ENCODE measurements at places on chromosomes 5 and 9.

- no peak for DNase-seq
Measured at GRCh38 chr9:1320607-1321195, 270.5 kb downstream of the DMRT2 start.

DNA sequence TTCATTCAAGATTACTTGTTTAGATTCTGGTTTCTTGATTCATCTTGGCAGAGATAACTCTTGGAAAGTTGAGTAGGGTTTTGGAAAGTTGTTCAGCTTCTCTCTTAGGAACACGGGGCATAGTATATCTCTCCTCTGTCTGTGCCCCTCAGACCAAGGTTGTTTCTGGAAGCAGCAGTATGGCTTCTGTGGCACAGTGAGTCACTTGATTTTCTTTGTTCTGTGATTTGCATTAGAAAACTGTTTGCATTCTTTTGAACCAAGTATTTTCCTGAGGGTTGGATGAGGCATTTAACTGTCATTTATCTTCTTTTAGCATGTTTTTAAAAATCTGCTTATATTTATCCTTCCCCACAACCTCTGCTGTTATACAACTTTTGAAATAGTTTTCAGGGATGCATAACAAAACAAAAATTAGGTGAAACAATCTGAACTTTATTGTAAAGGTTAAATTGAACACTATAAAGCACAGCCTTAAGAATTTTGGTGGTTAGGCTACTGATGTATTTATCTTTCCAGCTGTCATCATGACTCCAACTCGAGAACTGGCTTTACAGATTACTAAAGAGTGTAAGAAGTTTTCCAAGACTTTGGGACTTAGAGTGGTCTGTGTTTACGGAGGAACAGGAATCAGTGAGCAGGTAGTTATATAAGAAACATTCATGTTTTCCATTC lies 26.5 kb downstream of the DDX46 start:
- no peak for DNase-seq

GRCh38 chr5:132456296-132456986 lies 34.1 kb downstream of the IRF1 start:
- no peak for DNase-seq

DNA sequence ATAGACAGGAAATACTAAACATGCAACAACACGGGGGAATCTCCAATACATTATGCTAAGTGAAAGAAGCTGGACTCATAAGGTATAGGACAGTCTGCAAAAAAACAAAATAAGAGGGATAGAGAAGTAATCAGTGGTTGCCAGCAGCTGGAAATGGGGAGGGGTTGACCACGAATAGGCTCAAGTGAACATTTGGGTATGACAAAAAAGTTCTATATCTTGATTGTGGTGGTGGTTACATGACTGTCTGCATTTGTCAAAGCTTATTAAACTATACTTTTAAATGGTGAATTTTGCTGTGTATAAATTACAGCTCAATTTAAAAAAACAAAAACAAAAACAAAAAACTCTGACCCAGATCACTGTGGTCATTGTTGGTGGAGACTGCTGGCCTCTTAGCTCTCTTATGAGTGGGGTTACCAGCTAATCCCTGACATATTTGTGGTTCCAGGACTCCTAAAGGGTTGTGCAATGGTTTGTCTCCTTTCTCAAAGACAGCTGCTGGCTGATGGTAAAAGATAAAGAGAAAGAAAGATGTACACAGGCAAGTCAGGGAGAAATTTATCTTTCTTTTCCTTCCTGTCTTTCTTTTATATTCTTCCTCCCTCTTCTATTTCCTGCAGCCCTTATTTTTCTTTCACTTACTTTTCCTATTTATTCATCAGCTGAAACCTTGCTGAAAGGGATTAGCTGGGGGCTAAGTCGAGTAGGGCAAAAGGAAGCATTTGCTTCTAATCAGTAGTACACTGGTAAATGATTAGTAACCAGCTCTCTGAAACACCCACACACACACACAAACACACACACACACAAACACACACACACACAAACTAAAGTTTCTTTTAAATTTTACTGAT lies 42.6 kb upstream of the APC start:
- DNase-seq, result no peak

- DNase-seq, result no peak
Measured at GRCh38 chr5:133051061-133051541, 712 bp upstream of the HSPA4 start.

GRCh38 chr5:18036531-18036930 lies 402.3 kb downstream of the TAF11L14 start:
- no peak for DNase-seq

GRCh38 chr5:175452166-175452565 lies 8.2 kb upstream of the DRD1 start:
- no peak for DNase-seq

DNA sequence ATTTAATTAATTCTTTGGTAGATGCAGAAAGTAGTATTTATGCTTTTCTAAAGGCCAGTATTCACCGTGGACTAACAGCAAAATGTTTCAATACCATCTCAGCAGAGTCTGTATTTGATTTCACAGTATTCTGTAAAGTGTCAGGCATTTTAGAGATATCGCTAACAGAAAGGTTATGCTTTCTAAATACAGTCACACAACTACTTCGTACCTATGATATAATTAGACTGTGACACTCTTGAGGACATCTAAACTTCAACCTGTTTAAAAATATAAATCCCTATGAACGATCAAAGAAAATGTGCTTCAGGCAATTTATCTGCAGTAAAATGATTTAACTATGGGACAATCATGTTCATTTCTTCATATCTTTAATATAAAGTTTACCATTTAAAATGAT lies 41.7 kb upstream of the JAK2 start:
- no peak for DNase-seq

GRCh38 chr5:132489871-132490483 lies 596 bp downstream of the IRF1 start:
- DNase-seq, result no peak

GRCh38 chr5:143554918-143555477 lies 151.5 kb upstream of the NR3C1 start:
- no peak for DNase-seq

GRCh38 chr5:95668216-95668615 lies 14.6 kb downstream of the SPATA9 start:
- no peak for DNase-seq

DNA sequence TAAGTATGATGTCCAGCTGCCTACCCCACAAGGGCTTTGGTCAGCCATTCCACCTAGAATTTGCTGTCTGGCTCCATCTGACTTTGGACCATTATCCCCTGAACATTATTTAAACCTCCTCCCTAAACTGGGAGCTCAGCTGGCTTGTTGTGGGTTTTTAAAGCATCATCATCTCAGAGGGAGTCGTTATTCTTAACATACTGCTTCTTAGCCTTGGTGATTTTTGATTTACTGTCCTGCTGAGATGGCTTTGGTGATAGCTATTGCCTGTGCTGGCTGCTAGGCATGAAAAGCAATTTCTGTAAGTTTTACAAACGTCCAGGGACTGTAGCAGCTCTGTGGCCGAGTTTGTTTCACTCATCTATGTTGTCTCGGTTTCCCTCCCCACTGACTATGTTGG lies 256.1 kb downstream of the NR3C1 start:
- no peak for DNase-seq

GRCh38 chr5:40474250-40474649 lies 205.5 kb upstream of the PTGER4 start:
- DNase-seq, result no peak

GRCh38 chr5:96157077-96157780 lies 195.6 kb upstream of the ELL2 start:
- DNase-seq, result no peak

GRCh38 chr5:93967923-93968322 lies 226.5 kb upstream of the POU5F2 start:
- DNase-seq, result no peak

DNA sequence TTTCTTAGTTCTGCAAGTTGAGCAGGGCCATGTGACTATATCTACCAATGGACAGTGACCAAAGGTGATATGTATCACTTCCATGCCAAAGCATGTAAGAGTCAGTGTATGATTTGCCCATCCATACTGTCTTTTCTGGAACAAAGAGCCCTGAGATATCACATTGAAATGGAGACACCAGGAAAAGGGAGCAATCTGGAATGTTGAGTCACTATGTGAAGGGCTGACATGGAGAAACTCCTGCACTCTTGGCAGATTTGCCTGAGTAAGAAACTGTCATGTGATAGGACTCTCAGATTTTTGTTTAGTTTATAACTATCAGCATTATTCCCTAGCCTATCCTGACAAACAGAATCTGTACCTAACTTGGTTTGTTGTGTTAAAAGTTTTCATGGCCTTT lies 29.8 kb upstream of the TMEM161B start:
- no peak for DNase-seq

GRCh38 chr9:133979921-133980863 lies 11.9 kb downstream of the VAV2 start:
- DNase-seq, result no peak

DNA sequence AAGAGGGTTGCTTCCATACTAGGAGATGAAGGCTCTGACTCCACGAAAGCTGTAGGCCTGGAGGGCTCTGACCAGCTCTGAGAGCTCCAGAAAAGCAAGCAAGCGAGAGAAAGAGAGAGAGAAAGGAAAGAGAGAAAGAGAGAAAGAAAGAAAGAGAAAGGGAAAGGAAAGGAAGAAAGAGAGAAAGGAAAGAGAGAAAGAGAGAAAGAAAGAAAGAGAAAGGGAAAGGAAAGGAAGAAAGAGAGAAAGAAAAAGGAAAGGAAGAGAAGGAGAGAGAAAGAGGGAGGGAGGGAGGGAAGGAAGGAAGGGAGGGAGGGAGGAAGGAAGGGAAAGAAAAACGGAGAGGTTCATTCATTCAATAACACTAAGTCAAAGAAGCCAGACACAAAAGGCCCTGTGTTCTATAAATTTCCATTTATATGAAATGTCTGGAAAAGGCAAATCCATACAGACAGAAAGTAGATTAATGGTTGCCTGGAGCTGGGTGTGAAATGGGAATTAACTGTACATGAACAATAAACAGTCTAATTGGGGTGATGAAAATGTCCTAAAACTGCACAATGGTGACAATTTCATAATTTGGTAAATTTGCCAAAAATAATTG lies 1.8 kb upstream of the STK10 start:
- DNase-seq, result no peak

DNA sequence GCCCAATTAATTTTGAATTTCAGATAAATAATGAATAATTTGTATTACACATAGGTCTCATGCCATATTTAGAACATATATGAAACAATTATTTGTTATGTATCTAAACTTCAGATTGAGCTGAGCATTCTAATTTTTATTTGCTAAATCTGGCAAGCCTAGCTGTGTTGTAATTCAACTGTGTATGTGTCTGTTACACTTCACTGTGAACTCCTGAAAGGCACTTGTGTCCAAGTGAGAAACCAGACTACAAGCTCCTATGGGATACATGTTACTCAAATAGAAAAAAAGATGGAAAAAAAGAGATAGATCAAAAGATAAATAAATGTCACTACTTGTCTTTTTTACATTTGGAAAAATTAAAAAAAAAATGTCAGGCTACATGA lies 56.5 kb upstream of the ANKRD55 start:
- no peak for DNase-seq

DNA sequence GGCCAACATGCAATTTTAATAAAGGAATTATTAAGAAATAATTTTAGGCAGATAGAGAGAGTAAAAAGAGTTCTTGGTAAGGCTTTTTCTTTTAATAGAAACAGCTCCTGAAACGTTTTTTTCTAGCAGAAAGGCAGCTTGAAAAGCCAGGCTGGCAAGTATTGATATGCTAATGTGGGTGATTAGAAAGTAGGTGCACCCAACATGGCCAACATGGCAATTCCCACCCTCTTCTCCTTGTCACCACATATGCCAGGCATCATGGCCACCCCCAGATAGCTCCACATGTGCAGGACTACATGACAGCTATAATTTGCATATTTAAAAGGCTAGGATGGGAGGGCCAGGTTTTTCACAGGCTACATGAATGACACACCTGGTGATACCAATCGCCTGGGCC lies 615.2 kb downstream of the PTPRD start:
- no peak for DNase-seq

- DNase-seq, result peak; percentile 17
Measured at GRCh38 chr5:149172261-149172660, 31.0 kb downstream of the ABLIM3 start.

- no peak for DNase-seq
Measured at GRCh38 chr9:101457003-101457402, 21.4 kb upstream of the ALDOB start.

DNA sequence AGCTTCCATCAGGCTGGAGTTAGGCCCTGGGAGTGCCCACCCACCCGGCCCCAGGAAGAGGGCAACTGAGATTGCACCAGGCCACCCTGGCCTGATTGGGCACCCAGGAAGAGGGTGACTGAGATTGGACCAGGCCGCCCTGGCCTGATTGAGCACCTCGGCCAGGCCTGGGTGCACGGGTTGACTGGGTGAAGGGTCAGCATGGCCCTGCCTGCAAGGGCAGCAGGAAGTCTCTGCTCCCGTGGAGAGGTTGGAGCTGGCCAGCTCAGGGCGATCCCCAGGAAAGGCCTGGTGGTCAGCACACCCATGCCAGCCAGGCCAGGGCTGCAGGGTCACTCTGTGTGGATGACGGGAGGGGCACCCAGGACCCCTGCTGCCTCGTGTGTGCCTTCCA lies 11.8 kb downstream of the ADAMTSL2 start:
- DNase-seq, result no peak

- no peak for DNase-seq
Measured at GRCh38 chr5:56802205-56802604, 13.1 kb upstream of the MAP3K1 start.

DNA sequence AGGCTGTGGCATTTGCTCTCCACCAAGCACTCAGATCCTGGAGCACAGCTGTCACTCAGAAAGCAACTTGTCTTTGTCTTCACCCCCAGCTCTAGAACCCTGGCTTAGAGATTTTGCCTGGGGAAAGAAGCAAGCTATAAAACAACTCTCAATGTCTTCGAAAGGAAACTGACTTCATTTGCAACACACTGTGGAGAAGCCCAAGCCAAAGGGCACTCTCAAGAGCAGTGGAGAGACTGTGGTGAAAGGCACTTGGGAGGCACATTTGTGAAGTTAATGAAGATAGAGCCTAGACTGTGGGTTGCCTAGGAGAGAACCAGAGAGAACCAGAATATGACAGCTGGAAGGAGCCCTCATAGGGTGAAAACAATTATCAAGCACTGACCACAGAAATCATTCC lies 103.4 kb downstream of the CFAP95 start:
- no peak for DNase-seq

DNA sequence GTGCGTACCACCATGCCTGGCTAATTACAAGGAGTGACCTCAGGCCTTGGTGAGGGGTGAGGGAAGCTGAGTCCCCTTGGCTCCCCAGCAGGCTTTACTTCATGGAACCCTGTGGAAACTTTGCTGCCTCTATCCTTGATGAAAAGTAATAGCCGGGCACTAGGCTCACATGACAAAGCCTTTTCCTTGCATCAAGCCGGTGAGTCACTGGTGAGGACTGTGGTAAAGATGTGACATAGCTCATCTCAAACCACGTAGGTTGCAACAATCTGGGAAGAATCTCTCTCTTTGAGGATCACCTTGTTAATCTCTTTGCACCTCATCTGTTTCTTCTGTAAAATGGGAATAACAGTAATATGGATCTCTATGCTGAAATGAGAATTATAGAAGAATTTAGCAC lies 116.3 kb upstream of the SLC25A48 start:
- no peak for DNase-seq

- DNase-seq, result no peak
Measured at GRCh38 chr5:45697201-45697600, 1.0 kb upstream of the HCN1 start.
